ENCODE measurements at places on chromosomes 5 and 9.

GRCh38 chr5:159750226-159750625, 166.1 kb upstream of the ADRA1B start:
- DNase-seq, result no peak

GRCh38 chr5:1068895-1069719, 42.8 kb downstream of the SLC12A7 start:
- DNase-seq, result no peak

GRCh38 chr5:12675959-12676358, 771.7 kb upstream of the CTNND2 start:
- no peak for DNase-seq

DNA sequence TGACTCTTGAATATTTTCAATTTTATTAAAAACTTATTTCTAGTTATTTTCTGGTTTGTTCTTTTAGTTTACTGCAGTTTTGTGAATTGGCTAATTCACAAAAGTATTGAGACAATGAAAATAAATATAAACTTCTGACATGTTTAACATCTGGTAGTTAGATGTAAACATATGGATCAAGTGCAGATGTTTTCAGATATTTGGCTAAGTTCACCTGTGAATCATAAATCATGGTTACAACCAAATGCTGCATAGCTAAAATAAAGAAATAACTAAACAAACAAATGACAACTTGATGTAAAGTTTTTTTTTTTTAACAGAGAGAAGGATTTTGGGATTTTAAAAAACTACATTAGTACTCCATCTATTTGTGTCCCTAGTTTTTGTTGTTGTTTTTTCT, 484.6 kb downstream of the SLCO4C1 start:
- DNase-seq, result no peak

- DNase-seq, result no peak
Observed at GRCh38 chr5:4563400-4563799, 576.7 kb upstream of the ADAMTS16 start.

- DNase-seq, result no peak
Observed at GRCh38 chr5:96638561-96638960, 23.6 kb upstream of the CAST start.

DNA sequence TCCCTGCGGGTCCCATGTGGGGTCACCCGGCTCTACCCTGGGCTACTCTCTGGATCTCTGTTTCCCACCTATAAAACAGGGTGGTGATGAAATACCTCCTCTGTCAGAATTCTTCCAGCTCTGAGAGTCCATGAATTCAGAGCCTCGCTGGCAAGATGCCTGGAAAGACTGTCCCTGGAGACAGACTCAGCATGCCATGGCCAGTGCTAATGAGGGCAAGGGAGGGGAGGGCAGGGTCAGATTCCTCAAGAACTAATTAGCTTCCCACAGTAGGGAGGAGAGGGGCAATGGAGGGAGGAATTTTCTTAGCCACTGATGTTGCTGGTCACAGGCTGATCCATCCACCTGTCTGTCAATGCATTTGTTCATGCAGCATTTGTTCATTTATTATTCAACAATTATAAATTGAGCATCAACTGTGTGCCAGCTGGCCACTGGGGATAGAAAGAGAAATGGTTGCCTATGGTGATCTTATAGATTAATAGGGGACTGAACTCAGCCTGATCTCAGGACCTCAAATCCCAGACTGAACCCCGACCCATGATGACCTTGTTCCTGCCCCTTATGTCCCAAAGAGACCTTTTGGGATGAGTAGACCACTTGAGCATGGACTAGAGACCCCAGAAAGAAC, 4.7 kb downstream of the SYNPO start:
- no peak for DNase-seq

DNA sequence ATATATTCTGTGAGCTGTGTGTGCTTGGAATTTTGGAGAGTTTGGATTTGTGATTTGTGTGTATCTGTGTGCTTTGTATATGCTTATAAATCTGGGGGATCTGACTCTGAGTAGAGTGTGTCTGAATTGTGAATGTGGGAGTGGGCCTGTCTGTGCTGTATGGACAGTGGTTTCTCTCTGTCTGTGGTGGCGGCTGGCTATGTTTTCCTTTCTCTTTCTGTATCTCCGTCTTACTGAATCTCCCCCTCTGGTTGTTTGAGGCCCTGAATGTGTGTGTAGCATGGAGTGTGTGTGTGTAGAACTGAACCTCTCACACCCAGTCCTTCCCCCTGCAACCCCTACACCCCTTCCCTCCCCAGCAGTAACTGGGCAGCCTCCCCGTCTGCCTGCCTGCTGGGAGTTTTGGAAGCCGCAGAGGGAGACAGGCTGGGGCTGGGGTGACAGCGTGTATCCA, 4.7 kb downstream of the CXXC5 start:
- DNase-seq, result no peak

- no peak for DNase-seq
Observed at GRCh38 chr5:144189800-144190429, 19.2 kb downstream of the KCTD16 start.

- DNase-seq, result no peak
Observed at GRCh38 chr9:16661816-16662215, 208.7 kb downstream of the BNC2 start.

GRCh38 chr5:7251132-7251531, 144.8 kb upstream of the ADCY2 start:
- DNase-seq, result no peak

DNA sequence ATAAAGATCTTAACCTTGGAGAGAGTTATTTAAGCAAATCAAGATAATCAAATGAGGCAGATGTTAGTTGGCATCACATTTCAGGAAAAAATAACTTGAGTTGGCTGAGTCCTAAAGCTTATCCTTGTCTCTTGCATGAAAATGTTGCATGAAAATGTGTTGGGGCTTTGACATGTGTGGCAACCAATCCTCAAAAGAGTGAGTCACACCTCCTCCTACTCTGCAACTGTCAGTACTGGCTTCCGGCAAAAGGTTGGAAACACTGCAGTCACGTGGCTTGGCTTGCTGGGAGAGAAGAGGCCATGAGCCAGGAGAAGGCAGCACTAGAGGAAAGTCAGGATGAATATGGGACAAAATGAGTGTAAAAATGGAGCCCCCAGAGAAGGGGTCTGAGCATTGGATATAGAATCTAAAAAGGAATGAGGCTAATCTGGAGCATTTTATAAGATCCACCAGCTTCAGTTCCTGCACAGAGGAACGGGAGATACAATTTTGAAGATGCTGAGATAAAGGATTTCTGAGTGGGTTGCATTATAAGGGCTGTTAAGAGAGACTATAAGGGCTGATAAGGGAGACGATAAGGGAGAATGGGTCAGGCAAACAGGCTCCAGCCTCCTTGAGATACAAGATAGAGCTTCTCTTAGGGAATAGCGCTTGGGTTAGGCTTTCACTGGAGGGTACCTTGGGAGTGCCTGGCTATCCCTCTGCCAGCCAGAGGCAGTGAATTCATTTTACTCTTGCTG, 43.1 kb downstream of the SPATA31D1 start:
- DNase-seq, result no peak

- DNase-seq, result no peak
Observed at GRCh38 chr5:168513861-168514428, 15.2 kb upstream of the FBLL1 start.

GRCh38 chr5:119597728-119598298, 31.5 kb upstream of the FAM170A start:
- no peak for DNase-seq
